Stimulated activated naive CD8-positive, alpha-beta T cell treated with anti-CD3 and anti-CD28 coated beads, Interleukin-15, amount 100 ng/mL, for 72 hours (primary cell): ENCODE measurements at places on chromosomes 12 and 14.

DNA sequence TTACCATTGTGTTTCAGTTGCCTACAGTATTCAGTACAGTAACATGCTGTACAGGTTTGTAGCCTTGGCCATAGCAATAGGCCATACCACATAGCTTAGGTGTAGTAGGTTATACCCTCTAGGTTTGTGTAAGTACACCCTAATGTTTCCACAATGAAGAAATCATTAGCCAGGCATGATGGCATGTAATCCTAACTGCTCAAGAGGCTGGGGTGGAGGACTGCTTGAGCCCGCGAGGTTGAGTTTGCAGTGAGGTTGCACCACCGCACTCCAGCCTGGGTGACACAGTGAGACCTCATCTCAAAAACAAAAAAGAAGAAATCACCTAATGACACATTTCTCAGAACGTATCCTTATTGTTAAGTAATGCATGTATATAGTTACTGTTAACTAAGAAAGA, 63.2 kb upstream of the KTN1 start:
- no peak for DNase-seq

GRCh38 chr14:92800525-92800924, 6.4 kb downstream of the GOLGA5 start:
- no peak for DNase-seq

DNA sequence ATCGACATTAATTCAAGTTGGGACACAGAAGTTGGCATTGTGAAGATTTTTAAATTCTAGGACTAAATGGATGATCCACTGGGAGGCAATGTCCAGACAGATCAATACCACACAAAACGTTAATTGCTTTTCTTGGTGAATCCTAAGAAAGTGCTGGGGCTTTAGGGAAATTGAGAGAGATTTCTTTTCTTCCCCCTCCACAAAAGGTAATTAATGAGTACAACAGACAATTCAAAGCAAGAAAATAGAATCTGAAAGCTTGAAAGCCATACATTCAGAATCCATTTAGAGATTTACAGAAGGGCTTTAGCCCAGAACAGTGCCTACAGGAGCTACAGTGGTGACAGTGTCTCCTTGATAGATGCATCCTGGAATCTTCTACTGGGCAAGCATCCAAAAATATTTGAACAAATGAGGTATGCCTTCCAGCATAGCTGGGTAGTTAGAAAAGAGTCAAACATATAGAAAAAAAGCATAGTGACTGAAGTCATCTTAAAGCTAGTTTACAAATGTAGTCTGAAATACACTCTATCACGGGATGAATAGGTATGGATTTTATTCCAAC, 718.1 kb downstream of the DIO2 start:
- no peak for DNase-seq

DNA sequence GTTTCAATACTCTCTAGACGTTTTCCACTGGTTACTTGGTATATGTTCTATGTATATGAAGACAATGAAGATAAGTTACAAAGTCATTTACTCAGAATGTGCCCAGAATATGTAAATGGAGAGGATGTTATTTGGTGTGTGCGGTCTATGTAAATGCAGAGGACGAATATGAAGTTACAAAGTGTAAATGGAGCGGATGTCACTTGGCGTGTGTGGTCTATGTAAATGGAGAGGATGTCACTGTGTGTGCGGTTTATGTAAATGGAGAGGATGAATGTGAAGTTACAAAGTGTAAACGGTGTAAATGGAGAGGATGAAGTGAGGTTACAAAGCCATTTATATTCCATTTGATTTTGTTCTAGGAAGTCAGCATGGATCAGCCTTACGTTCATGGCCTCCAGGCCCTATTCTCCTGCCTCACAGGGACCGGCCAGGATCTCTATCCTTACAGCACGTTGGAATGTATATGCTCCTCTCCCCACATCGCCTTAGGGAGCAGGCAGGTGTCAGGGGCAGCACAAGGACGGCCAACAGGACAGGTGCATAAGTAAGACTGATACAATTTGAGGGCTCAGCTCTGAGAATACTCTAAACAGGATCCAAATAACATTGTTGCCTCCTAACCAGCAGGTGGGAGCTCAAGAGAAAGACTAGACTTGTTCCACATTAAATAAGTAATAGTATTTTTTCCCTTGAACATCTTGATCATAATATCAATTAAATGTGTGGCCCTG, 42.4 kb downstream of the GLRX5 start:
- DNase-seq: no peak

DNA sequence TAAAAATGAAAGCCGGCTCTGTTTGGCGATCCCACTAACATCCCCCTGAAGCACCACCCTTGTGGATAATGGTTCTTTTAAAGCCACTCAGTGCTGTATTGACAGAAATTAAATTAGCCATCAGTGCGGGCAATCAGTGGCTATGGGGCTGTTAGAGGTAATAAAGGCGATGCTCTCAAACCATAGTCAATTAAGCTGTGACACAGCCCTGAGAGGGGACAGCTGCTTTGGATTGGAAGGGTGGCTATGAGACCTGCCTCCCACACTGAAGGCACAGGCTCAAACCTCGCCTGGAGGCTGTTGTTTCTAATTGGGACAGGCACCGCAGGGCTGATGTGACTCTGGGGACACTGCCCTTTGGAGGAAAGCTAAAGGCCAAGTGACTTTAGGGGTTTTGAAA, 562.2 kb downstream of the VRK1 start:
- DNase-seq: no peak

DNA sequence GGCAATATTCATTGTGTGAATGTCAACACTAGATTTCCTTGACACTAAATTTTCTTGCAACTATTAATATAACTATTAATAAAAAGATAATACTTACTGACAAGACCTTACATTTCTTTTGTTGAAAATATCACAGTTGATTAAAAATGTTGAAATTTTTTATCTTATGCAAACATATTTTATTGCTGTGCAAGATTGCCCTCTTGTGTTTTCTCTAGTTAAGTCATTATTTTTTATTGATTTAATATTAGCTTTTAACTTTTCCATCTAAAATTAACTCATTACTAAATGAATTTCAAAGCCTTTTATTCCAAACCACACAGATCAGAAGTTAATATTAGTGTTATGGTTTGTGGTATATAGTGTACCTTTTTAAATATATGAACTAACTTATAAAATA, 11.7 kb upstream of the NAA30 start:
- no peak for DNase-seq

DNA sequence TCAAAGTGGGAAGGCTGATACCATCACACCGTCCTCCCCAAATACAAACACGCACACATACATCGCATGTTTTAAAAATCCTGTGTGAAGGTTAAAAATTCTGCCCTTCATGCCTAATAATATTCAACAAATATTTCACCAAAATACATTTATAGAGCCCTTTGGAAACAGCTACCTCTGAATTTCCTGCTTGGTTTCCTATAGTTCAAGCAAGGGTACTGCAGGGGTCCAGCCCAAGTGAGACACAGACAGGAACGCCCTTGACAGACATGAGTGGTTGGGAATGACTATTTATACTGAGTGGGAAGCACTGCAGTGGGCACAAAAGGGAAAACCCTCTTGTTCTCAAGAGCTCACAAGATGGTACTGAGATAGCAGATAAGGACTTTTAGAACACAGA, 51.0 kb downstream of the ST8SIA1 start:
- no peak for DNase-seq

DNA sequence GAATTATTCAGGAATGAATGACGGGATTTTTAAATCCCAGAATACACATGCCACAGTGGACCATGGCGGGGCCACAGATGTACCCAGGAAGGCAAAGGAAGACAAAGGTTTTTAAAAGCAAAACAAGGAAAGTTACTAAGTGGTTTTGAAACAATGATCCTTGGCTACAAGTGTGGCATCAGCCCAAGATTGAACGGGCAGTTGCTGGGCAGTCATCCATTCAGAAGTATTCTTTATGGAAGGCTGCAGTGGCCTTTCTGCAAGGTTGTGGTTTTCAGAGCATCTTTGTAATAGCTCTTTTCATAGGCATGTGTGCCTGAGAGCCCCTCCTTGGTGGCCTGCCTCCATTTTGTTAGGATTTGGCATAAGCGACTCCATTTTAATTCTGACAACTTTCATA, 13.4 kb upstream of the IFI27 start:
- no peak for DNase-seq

DNA sequence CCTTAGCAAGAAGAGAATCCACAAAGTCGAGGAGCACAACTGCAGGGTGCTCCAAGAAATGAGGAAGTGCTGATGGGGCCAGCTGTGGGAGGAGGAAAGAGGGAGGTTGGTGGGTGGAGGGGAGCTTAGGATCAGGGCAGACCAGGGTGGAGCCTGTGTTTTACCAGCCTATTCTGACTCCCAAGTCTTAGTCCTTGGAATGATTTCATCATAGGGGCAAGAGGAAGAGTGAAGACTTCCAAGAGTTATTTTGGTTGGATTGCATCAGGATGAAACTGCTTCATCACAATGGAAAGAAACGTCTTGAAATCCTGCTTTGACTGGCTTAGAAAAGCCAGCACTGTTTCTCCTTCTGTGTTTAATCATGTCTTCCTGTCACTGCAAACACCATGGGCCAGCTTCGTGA, 194.0 kb downstream of the DPF3 start:
- DNase-seq: no peak

- no peak for DNase-seq
Measured at GRCh38 chr12:121921066-121921465, 2.7 kb downstream of the CFAP251 start.

GRCh38 chr12:29116414-29116813, 32.7 kb upstream of the FAR2 start:
- DNase-seq: no peak

GRCh38 chr12:121145221-121145620, 12.5 kb downstream of the P2RX7 start:
- no peak for DNase-seq

GRCh38 chr12:12439636-12440035, 82.8 kb downstream of the BORCS5 start:
- DNase-seq: no peak

- no peak for DNase-seq
Measured at GRCh38 chr12:4046495-4046840, 173.3 kb upstream of the PARP11 start.

DNA sequence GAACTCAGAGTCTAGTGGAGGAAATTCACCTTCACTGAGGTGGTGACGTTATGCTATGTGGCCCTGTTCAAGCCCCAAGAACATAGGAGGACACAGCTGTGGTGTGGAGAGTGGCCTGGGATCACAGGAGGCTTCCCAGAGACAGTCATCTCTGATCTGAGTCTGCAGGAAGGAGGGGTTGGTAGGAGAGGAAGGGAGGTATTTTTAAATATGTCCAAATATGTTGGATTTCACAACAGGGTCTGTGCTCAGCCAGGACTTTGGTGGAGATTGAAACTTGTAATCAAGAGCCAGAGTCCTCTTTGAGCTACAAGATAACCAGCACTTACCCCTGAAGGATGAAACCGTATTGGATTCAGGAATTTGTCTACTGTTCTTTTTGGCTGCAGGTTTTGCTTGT, 26.4 kb upstream of the MED13L start:
- DNase-seq: no peak

GRCh38 chr14:100734031-100734990, 7.6 kb downstream of the DLK1 start:
- no peak for DNase-seq

DNA sequence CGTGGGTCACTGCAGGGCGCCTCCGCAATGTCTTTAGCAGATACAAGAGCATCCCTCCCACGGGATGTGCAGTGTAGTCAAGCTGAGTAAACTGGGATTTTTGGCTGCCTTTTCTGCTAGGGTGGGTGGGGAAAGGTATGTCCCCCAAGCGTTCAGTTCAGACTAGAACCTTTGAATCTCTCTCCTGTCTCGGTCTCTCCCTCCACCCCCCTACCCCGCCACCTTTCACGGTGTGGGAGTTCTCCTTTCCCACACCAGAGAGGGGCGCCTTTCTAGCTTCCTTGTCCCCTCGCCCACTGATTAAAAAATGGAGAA, 525 bp upstream of the FAR2 start:
- no peak for DNase-seq

DNA sequence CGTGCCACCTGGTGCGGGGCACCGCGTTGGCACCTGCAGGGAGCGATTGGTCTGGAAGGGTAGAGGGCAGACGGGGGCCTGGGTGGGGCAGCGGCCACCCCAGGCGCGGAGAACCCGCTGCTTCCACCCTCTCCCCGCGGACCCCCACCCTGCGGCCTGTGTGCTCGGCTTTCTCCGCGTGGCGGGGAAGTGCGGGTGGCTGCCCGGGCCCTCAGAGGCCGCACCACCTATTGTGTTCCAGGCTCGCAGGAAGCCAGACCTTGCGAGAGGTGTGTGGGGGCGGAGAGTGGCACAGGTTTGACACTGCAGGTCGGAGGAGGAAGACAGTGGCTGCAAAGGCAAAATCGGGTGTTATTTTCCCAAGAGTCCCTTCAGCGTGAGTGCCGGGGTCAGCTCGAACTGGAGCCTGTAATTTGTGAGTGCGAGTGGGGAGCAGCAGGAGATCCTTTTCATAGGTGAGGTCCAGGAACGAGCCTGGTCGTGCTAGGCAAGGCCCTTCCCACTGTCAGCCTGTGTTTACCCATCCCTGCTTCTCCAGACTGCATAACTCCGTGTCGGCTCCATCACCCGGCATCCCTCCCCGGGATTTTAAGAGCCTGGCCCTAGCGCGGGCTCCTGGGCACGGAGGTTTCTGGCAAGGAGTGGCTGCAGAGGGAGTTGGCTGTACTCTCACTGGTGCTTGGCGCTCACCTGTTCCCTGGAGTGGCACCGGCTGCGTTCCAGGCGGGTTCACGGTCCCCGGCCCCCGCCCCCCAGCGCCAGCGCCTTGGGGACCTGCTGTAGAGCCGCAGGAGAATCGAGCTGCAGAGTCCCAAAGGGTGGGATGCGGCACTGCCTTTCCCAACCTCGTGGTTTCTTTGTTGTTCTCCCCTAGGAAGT, 935 bp downstream of the TBC1D30 start:
- DNase-seq: peak; percentile 29

- DNase-seq: no peak
Measured at GRCh38 chr12:22670762-22671161, 45.8 kb downstream of the ETNK1 start.

DNA sequence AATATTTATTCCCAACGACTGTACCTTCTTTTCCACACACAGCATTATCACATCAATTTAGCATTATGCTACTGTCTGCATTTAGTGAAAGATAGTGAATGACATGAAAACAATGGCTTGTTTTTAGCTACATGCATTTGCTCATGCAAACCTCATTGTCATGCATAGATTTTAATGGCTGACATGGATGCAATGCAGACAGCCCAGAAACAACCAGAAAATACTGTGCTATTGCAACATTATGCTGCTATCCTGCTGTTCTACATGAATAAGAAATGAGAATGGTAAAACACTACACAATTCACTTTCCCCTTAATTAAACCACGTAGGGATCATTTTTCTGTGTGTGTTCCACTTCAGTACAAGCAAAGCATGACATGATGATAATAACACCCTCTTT, 90.8 kb downstream of the LIN7A start:
- no peak for DNase-seq

- DNase-seq: no peak
Measured at GRCh38 chr12:93748672-93749383, 71.7 kb downstream of the CRADD start.

- no peak for DNase-seq
Measured at GRCh38 chr12:10388624-10389413, 1.0 kb downstream of the KLRK1 start.
